ENCODE measurements at places on chromosomes 16 and 17.

DNA sequence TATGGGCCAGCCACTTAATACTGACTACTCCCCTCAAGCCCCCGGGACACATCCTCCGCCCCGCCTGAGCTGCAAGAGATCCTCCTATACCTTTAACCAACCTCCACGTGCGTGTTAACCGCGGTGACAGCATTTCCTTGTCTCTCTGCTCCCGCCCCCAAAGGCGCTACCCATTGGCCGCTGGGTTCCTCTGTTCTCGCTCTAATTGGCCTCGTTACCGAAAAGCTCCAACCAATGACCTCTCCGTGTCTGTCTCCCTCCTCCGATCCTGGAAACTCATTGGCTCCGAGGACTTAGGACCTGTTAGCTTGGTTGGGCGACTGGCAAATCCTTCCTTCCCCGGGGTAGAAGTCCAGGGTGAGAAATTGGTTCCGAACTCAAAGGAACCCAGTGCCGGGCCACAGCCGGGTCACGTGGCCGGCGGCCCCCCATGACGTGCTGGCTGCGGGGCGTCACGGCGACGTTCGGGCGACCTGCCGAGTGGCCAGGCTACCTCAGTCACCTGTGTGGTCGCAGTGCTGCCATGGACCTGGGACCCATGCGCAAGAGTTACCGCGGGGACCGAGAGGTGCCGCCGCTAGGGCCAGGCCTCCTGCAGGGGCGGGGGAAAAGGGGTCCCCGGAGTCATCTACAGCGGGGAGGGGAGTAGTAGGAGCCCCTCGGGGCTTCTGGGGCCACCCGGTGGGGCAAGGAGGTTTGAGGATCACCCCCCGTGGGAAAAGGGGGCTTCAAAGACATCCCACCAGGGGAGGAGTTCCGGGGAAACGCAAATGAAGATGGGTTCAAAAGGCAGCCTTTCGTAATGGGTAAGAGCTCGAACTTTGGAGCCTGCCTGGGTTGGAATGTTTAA lies at the start of gene PNPO:
TSS of gene PNPO (plus strand) at position 326 of the 850 bp plus-strand sequence. CDS start at position 431, 105 bp downstream.
- peak; percentile 97 for DNase-seq

DNA sequence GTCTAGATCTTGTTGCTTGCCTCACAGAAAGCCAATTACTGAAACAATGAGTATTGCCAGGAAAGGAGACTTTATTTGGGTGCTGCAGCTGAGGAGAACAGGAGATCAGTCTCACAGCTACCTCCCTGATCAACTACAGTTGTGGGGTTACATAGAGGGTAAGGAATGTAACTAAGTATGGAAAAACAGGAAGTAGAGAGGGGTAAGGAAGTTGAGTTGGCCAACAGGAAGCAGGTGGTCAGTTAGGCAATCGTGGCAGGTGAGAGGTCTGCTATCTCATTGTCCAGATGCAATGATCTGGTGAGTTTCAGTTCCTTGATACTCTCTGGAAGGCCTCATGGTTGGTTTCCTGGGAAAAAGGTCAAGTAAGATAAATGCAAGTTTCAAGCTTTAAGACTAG lies 333.1 kb upstream of the GOT2 start:
- peak; percentile 13 for DNase-seq

DNA sequence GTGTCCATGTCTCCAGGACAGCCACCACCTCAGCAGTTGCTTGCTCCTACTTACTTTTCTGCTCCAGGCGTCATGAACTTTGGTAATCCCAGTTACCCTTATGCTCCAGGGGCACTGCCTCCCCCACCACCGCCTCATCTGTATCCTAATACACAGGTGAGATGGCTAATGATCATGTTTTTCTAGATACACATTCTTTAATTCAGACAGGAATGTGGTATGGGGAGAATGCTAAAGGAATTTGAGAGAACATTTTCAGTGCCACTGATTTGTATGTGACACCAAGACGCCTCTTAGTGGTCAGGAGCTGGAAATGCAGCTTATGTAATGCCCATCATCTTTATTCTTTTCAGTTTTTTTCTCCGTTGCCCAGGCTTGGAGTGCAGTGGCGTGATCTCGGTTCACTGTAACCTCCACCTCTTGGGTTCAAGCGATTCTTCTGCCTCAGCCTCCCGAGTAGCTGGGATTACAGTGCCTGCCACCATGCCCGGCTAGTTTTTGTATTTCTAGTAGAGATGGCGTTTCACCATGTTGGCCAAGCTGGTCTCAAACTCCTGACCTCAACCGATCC lies 8.9 kb upstream of the RAPGEFL1 start:
- peak; percentile 69 for DNase-seq

- DNase-seq = peak; percentile 74
Observed at GRCh38 chr16:70520612-70521297, 2.6 kb downstream of the COG4 start.

DNA sequence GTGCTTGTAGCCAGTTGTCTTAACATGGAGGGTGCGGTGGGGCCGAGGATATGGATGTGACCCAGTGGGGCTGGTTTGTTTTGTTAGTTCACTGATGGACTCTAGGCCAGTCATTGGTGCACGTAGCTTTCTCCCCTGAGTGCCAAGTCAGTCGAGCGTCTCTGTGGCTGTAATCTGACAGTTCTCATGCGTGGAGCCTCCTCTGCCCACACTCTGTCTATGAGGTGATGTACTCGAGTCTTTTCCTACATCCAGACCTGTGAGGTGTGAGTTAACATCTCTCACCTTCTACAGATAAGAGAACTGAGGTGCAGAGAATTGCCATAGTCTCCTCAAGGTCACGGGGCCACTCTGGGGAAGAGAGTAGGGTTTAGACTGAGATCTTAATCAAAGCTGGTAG lies 90.2 kb downstream of the MARCHF10 start:
- DNase-seq = no peak

- DNase-seq = no peak
Observed at GRCh38 chr17:73151916-73152632, 12.7 kb upstream of the SSTR2 start.

Data from IMR-90 (cell line).